Stimulated activated CD4-positive, alpha-beta T cell treated with anti-CD3 and anti-CD28 coated beads, Interleukin-15, amount 100 ng/mL, for 24 hours (primary cell): ENCODE measurements at places on chromosomes 6 and 20.

DNA sequence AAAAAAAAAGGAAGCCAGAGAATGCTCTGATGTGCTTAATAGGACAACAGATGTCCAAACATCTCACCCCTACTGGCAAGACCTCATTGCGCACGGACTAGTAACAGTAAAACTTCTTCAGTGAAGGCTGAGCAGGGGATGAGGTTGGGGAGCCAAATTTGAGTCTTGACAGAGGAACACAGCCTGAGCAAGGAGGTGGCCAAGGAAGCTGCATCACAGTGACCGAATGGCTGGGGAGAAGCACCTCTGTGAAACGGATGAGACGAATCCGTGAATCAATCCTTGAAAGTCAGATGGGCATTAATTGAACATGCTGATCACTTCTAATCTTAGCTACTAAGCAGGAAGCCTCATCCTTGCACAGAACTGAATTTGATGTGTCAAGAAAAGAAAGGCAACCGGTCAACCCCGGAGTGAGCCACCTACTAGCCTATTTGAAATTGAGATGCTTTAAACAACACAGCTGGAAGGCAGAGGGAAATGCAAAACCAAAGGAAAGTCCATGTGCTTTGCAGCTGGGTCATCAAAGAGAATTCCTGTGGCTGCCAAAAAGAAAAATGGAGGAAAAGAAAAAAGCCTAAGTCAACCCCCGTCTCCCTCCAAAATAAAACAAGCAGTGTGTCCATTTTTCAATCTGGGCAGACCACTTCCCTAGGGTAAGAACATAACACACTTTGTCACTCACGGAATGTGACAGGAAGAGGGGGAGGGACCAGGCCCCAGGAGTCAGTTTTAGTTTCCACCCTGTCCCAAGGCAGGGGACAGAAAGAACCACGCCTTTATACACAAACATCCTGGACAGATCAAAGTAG lies 29.5 kb downstream of the PXDC1 start:
- no peak for DNase-seq

DNA sequence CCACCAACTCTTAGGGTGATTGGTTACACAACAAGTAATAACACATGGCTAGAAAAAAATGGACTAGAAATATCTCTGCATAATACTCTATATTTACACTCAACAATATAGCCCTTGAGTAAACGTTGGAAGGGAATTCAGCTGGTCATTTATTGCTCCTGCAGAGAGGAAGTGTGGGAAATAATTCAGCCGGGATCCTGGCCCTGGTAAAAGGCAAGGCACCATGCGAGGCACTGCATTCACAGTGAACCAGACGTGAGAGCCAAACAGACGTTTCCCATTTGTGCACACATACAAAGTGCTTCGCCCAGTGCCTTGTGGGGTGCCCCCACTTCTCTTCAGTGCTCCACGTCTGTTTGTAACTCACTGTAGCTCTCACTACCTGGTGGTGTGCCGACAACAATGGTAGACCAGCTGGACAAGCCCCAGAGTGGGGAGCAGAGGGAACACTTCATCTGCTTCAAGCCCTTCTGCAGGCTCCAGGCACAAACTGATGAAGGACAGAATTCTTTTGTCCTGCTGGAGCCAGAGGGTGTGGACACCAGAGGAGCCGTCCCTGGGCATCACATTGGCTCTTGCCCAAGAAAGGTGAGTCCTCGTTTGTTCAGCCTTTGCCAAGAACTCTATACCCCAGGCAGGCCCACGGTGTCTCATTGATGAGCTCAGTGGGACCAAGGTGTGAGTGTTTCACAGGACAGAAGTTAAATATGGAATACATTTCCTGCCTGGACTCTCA lies 18.8 kb downstream of the SYNDIG1 start:
- DNase-seq = no peak

DNA sequence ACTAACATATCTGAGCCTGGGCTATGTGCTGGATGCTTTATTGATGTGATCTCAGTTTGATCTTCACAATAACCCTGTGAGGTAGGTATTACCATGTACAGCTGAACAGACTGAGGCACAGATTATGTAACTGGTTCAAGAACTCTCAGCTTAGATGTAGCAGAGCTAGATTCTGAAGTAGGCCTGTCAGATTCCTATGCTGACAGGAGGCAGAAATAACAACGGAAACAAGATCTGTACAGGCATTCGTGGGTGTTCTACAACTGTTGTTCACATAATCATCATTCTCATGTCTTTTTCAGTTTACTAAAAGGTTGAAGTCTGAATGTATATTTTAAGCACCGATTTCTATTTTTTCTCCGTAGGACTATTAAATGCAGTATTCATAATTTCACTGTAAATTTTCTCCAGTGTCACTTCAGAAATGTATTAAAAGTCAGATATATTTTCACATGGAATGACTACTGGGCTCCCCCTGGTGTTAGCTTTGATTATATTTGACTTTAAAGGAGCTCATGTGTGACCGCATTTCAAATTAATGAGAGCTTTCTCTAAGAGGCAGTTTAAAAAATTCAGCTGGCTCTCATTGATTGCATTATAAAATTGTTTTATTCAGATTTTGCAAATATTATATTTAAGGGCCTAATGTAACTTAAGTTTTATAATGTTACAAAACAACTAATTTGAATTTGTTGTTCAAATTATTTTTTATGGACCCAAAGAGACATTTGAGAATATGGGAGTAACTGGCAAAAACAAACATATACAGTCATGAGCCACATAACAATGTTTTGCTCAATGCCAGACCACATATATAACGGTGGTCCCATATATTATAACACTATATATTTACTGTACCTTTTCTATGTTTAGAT lies 36.4 kb upstream of the SLC17A4 start:
- DNase-seq = no peak

GRCh38 chr6:30571762-30572082 lies 480 bp downstream of the ABCF1 start:
- DNase-seq = no peak

- DNase-seq = no peak
Observed at GRCh38 chr20:59666586-59666985, 62.2 kb downstream of the PHACTR3 start.

DNA sequence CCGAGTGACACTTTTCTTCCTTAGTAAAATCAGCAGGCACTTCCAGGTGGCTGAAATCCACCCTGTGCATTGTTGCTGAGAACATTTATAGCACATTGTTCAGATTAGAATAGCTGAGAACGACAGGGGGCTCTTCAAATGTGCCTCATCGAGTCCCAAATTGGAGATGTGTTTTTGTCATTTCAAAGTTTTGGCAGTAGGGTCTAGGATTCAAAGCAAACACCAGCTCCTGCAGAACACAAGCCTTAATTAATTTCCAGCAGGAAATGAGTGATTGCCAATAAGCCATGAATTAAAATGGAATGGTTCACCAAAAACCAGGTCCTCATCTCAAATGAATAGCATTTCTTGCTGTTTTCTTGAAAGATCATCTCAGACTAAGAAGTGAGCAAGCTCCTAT lies 171.6 kb downstream of the PLCB1 start:
- DNase-seq = no peak

- DNase-seq = peak; percentile 21
Observed at GRCh38 chr6:1624851-1625781, 15.4 kb downstream of the FOXC1 start.

GRCh38 chr6:35302604-35303241 lies 5.1 kb downstream of the DEF6 start:
- DNase-seq = peak; percentile 92

DNA sequence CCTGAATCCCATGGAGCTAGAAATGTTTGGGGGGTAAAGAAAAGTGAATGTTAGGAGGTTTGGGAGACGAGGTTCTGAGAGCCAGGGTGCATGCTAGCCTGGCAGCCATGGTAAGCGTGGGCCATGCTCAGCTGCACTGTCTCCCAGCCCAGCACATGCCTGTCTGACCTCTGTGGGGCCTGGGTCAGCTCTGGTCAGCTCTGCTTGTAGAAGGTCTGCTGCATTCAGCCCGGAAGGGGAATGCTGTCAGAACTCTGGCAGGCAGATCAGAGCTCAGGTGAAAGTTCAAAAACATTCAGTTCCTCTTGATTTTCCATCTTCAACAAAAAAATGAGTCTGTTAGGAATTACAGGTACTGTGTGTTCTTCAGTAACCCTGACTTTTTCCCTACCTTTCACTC lies 5.8 kb upstream of the GNRH2 start:
- DNase-seq = no peak

GRCh38 chr6:144268794-144269349 lies 16.3 kb upstream of the UTRN start:
- DNase-seq = no peak

GRCh38 chr6:27078734-27079357 lies 168.7 kb upstream of the PRSS16 start:
- DNase-seq = peak; percentile 64

- no peak for DNase-seq
Observed at GRCh38 chr20:1335961-1336698, 7.2 kb upstream of the SDCBP2 start.

- no peak for DNase-seq
Observed at GRCh38 chr20:45452772-45453691, 16.5 kb upstream of the WFDC2 start.

- DNase-seq = no peak
Observed at GRCh38 chr6:161463071-161463470, 189.2 kb upstream of the AGPAT4 start.

GRCh38 chr6:110399219-110400071 lies 15.9 kb downstream of the DDO start:
- DNase-seq = no peak

GRCh38 chr6:165515963-165516624 lies 146.9 kb downstream of the PDE10A start:
- no peak for DNase-seq

GRCh38 chr6:123962508-123962907 lies 158.8 kb downstream of the NKAIN2 start:
- no peak for DNase-seq

DNA sequence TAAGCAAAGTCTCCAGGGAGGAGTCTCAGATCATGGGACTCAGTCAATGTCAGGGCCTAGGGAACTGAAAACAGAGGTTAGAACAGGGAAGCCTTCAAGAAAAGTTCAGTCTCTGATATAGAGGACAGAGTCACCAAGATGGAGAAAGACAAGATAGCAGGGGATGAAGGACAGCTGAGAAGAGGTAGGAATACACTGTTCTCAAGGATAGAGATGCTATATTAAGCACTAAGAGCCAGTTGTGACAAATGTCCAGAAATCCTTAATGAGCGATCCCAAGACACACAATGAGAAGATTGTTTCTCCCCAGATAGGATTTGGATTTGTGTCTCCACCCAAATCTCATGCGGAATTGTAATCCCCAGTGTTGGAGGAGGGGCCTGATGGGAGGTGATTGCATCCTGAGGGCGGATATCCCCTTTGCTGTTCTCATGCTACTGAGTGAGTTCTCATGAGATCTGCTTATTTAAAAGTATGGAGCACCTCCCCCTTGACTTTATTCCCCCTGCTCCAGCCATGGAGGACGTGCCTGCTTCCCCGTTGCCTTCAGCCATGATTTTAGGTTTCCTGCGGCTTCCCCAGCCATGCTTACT lies 168.2 kb downstream of the AKAP7 start:
- no peak for DNase-seq

DNA sequence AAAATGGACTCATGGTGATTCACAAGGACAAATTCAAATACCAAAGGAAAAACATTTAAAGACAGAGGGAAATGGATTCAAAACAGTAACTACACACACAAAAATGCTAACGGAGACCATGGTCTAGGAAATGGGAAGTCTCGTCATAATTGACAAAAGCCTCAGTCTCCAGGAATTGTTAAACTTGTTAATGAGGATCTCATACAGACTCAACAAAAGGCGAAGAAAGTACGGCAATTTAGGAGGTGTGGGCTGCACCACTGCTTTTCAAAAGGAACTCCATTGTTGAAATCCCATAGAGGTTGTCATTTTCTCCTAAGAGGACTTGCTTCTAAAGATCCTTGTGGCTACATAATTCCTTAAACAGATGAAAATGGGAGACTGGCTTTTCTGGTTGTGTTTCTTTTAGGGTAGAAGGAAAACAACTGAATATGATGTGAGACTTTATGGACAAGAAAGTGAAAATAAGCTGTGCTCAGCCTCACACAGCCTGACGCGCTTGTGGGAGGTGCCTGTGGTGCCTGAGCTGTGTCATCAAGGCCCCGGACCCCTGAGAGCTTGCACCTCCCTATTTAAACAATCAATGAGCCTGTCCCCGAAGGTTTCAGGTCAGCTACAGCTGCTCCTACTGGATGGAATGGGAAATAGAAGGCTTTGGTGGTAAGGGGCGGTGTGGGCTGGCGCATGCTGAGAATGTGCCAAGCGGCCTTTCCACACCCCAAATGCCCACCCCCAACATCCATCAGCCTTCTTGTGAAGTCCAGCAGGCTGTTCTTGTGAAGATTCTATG lies 2.5 kb upstream of the CLDN20 start:
- DNase-seq = no peak
